AG08395 (cell line): ENCODE measurements at places on chromosomes 13 and 19.

DNA sequence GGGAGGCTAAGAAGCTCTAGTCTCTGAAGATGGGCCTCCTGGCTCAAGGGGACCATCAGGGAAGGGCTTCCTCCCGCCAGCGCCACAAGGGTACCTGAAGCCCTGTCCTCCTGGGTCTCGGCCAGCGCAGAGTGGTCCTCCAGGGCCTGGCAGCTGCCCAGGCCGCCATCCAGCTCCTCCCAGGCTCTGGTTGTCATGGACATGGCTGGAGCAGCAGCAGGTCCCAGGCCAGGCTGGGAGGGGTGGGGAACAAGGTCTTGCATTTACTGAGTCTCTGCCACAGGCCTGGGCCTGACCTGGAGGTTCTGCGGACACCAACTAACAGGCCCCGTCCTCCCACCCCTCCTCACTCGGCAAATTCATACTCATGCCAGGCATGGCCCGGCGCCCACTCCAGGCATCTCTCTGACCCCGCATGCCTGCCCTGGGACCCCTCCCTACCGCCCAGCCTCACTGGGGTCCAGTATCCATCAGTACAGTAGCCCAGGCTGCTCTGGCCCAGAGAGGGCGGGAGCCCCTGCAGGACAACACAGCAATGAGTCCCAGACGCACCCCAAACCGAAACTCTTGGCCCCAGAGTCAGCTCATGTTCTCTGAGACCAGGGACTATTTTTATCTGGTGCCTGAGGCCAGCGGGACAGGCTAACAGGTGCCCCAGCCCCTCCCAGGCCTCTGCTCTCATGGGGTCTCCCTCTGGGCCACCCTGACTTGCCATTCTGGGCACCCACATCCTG, 938 bp downstream of the JSRP1 start:
- no peak for DNase-seq

DNA sequence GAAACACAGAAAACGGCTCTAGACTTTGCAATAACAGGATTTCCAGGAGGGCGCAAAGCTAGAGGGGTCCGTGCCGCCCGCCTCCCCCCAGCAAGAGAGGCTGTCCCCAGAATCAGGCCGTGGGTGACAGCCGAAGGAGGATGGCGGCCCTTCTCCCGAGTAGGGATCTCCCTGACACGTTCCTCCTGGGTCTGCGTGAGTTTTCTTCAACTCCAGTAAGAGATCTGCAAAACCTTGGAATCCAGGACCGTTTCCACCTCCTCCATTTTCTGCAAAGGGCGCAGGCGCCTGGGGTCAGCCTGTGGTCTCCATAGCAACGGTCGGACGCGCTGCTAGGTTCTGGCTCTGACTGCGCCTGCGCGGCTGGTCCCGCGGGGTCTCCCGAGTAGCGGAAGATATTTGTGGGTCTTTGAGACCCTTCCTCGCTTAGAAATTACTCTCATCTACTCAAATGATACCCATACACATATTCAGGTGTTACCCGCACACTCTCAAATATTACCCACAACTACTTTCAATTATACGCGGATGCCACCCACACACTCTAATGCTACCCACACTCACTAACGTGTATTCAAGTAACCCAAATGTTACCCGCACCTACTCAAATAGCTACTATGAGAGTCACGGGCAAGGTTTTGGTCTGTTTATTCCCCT, 2.1 kb downstream of the PNMA8C start:
- peak; percentile 98 for DNase-seq

DNA sequence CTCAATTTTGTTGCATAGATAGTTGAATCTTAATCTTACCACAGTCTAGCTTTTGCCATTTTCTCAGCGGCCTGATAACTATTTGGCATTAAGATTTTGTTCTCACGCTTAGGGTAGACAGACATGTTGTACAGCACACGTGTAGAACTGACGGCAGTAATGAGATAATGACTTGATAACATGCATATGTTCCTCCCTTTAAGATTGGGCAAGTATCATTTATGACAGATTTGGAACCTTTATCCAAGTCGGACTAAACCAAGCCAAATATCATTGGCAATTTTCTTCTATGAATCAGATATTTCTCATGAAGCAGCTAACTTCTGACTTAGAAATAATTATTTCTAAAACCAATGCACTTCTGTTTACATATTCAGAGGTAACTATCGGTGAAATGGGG, 205.5 kb downstream of the NDFIP2 start:
- DNase-seq, result no peak

DNA sequence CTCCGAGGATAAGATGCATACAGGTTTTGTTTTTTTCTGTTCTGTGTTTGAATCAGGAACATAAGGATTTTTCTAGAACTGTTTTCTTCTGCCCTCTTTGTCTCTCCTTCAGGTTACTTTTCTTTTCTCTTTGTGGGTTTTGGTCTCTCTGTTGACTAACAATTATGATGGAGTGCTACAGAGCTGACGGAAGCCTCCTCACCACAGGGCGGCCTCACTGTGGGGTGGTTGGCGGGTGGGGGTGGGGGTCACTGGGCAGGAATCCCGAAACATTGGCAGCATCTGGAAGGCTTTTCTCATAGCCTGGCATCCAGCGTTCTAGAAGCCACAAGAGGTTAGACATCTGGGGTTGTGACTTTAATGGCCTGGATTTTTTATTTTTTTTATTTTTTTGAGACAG, 12.0 kb upstream of the MATK start:
- no peak for DNase-seq

DNA sequence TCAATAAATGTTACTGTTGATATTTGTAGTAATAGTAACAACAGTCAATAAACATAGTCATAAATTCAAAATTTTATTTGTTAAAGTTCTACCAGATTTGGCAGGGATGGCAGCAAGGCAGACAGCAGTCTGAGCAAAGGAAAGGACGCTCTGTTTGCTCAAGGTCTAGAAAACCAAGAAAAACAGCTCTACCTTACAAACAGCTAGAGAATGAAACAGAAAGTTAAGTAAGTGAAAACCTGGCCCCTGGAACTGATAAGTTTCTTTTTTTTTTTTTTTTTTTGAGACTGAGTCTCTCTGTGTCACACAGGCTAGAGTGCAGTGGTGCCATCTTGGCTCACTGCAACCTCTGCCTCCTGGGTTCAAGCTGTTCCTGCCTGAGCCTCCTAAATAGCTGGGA, 27.9 kb downstream of the ENOX1 start:
- no peak for DNase-seq
